Activated CD4-positive, alpha-beta T cell treated with anti-CD3 and anti-CD28 coated beads for 24 hours (primary cell): ENCODE measurements at places on chromosomes 11 and 22.

DNA sequence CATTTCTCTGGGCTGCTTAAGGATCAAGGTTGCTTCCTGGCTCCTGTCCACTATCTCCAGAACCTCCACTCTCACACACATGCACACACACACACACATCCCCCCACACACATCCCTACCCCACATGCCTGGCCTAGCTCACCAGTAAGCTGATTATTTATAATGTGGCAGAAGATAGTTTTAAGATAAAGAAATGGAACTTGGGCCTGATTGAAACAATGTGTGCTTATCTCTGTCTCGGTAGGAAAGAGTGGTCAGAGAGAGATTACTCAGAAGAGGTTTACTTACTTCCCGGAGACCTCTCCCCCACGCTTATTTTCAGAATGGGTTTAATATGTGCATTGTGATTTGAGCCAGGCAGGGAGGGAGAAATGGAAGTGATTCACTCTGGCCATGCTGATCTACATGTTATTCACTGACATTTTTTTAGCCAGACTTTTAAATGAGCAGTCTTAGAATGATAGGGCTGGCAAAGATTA is 422.4 kb downstream of the TENM4 start:
- DNase-seq: no peak

DNA sequence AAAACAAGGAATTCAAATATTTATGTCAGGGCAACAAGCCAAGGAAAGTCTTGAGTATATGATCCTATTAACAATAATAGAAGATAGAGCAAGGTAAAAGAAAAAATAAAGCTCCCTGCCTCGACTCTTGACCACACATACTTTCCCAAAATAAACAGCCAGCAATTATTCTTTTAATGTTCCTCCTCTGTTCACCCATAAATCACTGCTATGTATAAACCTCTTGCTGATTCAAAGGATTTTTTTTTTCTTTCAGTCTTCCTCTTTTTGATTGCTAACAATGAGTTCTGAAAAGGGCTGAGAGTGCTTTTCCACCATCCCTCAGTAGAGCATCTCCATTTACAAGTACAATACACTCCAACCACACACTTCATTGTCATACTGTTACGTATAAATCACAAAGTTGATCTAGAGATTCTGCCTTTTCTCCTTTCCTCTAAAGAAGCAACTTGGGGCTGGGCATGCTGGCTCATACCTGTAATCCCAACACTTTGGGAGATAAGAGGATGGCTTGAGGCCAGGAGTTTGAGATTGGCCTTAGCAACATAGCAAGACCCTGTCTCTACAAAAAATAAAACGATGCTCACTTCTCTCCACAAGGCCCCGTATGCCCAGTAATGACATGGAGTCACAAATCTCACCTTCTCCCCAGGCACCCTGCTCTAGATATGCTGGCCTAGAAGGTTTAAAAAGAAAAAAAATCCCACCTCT is 24.0 kb downstream of the RAB30 start:
- no peak for DNase-seq

- DNase-seq: no peak
Observed at GRCh38 chr11:44047931-44048431, at the start of gene ACCSL. ACCSL (plus strand) TSS chr11:44047981; CDS start chr11:44048037, 56 bp downstream.

GRCh38 chr11:115161876-115162275 is 342.3 kb downstream of the CADM1 start:
- no peak for DNase-seq

GRCh38 chr22:48654492-48654891 is 1173.2 kb downstream of the BRD1 start:
- no peak for DNase-seq

- no peak for DNase-seq
Observed at GRCh38 chr22:39152024-39152510, 413 bp downstream of the CBX7 start.

GRCh38 chr11:27274854-27275395 is 88.1 kb downstream of the CCDC34 start:
- DNase-seq: no peak

GRCh38 chr11:122439866-122440810 is 215.4 kb upstream of the UBASH3B start:
- no peak for DNase-seq

GRCh38 chr11:69437001-69437875 is 44.2 kb upstream of the LINC01488 start:
- no peak for DNase-seq

- DNase-seq: no peak
Observed at GRCh38 chr11:120807414-120808150, 216.3 kb upstream of the TBCEL start.

- DNase-seq: no peak
Observed at GRCh38 chr11:30586251-30587144, at the start of gene MPPED2. MPPED2 (minus strand) TSS chr11:30586353; CDS start chr11:30580373, 5,980 bp downstream.

- DNase-seq: no peak
Observed at GRCh38 chr22:22687638-22688500, 43.5 kb downstream of the GGTLC2 start.

- no peak for DNase-seq
Observed at GRCh38 chr11:93869830-93870229, 19.4 kb upstream of the VSTM5 start.

- no peak for DNase-seq
Observed at GRCh38 chr11:23959462-23959861, 537.4 kb upstream of the LUZP2 start.

DNA sequence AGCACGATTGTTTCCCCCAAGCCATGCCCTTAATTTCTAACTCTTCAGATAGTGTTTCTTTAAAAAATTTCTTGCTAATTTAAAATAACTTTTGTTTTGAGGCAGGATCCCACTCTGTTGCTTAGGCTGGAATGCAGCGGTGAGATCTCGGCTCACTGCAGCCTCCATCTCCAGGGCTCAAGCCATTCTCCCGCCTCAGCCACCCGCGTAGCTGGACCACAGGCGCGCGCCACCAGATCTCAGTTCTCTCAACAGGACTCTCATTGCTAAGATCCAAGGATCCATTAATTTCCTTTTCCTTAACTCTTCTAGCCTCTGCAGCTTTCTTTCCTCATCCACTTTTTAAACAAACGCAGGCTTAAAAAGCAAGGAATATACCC is 327 bp upstream of the MED17 start:
- no peak for DNase-seq

DNA sequence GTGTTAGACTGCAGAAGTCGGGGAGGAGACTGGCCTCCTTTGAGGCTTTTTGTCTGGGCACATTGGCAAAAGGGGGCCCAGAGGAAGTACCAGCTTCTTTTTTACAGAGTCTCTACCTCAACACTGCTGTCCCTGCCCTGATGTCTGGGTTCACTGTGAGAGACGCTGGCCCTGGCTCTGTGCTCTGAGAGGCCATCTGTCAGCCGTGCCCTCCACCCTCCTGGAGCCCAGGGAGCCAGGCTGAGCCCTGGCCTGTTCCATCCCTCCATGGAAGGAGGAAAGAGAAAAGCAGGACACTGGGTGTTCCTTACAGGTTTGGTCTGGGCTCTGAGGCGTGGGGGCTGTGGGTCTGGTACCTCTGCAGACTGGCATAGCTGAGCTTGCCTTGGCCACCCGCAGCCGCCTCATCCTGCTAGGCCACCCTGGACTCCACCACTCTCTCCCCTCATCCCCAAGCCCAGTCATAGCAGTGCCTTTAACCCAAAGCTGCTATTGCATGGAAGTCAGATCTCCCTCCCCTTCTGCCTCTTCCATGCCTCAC is 105.5 kb upstream of the PARVA start:
- no peak for DNase-seq

- no peak for DNase-seq
Observed at GRCh38 chr11:21398195-21398594, 728.8 kb downstream of the NELL1 start.

DNA sequence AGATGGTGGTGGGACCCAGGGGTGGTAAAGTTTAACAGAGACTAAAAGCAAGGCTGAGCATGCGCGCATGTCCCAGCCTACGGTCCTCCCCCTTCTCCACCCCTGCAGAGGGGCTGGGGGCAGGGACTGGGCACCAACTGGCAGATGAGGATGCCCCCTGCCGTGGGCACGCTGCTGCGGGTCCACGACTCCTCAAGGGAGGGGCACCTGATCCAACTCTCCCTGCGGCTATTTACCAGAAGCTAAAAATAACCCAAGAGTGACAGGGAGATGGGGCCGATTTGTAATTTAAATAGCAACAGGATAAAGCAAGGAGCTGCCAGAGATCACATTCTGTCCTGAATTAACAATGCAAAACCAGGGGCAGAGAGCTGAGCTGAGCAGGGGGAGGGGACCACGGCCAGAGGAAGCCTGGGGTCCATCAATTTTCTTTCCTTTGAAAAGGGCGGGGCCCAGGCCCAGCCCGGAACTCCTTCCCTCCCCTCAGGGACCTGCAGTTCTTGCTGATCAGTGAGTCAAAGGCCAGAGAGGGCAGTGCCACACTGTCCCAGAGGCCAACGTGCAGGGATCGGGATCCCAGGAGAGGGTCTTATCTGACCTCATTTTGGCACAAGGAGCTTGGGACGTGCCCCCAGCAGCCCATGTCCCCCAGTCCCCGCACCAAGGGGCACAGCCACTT is 8.1 kb upstream of the DGKZ start:
- no peak for DNase-seq

DNA sequence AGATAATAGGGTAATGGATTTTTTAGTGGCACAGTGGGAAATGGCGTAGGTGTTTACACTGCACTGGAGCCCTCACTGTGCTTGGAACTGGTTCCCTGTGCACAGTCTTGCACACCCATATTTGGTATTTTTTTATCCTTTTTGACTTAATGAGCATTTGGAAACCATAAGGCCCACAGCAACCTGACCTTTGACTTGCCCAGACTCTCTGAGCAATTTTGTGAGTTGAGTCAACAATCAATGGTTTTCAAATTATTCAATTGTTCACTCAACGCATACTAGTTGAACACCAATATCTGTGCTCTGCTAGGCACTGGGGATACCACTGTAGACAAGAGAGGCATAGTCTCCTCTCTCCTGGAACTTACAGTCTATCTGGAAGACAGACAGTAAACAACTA is 14.3 kb downstream of the CD44 start:
- no peak for DNase-seq

DNA sequence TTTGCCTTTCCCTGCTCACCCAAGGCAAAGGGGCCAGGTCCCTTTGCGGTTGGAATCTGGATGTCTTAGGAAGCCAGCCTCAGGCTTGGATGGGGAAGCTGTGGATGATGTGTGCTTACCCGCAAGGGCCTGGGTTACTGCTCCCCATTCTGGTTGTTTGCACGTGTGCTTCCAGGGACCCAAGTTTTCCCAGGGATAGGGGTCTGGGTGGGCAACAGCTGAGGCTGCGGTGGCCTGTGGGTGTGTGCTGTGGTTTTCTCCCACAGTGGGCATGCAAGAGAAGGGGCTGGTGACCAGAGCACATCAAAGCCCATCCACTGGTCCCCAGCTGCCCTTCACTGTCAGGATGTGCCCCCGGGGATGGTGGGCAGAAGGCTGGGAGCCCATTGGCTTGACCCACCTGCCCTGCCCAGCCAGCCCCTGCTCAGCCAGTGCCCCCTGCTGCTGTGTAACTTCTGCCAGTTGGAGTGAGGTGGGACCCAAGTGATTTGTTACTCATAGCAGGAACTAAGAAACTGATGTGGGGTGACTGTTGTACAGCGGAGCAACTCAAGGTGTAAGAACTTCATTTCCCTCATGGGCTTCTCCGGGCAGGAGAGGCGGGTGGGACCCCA is 3.3 kb downstream of the CAPN5 start:
- DNase-seq: no peak

- no peak for DNase-seq
Observed at GRCh38 chr22:36347094-36347493, 40.7 kb downstream of the MYH9 start.

DNA sequence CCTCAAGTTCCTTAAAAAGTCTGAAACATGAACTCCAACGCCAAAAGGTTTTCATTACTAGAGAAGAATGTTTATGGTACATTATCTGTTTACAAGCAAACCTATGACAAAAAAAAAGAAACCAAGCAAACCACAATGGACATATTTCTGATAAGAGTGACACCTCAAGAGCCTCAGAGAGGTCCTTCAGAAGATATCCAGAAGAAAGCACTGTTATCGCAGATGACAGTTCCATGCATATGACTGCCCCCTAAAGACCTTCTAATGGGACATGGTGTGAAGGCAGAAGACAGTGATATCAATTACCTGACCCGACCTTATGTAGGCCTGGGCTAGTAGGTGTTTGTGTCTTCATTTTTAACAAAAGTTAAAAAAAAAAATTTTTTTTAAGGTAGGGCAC is 3.1 kb downstream of the HDHD5 start:
- no peak for DNase-seq

- no peak for DNase-seq
Observed at GRCh38 chr22:50699001-50699755, 26.6 kb downstream of the SHANK3 start.

GRCh38 chr11:62479631-62480201 is 60.9 kb downstream of the SCGB1A1 start:
- no peak for DNase-seq

- no peak for DNase-seq
Observed at GRCh38 chr11:21484039-21484438, 708.8 kb upstream of the ANO5 start.

DNA sequence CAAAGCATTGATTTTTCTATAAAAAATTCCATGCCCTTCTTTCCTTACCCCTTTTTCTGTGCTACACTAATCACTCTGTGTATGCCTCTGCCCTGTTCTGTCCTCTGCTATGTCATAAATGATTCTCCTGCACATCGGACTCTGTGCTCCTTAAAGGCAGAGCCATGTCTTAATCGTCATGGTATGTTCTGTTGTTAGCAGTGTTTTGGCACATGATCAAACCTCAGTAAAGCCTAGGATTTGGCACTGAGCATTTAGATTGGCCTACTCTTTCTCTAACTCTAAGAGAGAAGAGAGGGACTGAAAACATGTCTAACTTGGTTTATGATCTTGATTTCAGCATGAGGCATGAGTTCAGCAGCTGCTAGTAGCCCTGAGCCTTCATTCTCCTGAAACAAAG is 266.9 kb downstream of the AASDHPPT start:
- no peak for DNase-seq

- no peak for DNase-seq
Observed at GRCh38 chr11:73205661-73206343, 12.3 kb upstream of the P2RY2 start.

GRCh38 chr11:61627850-61628661 is 47.2 kb upstream of the SYT7 start:
- DNase-seq: no peak

GRCh38 chr11:117232911-117233409 is 489 bp downstream of the RNF214 start:
- DNase-seq: no peak

DNA sequence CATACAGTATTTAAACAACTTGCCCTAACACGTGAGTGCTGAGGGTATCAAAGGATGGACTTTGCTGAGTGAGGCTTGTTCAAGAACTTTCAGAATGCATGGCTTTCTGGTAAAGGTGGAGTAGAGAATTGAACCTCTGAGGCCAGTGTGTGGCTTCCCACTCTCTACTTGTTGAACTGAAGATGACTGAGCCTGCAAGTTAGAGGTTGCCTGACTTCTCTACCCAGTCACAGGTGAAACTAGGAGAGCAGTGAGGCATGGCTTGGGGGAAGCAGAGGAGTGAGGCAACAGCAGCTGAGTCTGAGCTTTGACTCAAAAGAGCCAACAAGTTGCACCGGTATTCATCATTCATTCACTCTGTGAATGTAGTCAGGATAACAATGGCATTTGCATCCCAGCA is 256.4 kb upstream of the SESN3 start:
- DNase-seq: no peak

GRCh38 chr11:72236774-72237111 is 7.2 kb downstream of the PHOX2A start:
- DNase-seq: no peak
